ENCODE measurements at places on chromosomes 7 and 10. TPM values are rescaled to one million over a fixed set of nuclear protein-coding genes. Genes with fewer than 3 reads are reported as not detected.

Gene LRIT1
- total RNA-seq = not detected

DNA sequence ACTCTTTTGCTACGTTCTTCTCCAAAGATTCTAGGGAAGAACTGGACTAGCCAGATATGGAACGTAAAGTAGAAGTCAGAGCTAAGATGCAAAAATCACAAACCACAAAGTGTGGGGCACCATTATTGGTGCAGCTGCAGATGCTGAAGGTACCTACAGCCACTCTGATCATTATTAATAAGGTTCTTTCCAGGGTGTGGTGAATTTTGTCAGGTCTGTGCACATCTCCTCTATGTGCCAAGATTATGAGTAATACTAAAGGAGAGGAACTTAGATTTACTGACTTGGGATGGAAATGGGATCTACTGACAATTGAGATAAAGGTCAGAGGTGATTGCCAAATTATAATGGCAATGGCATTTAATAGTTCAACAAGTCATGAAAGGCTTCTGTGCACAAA, 148.2 kb downstream of the RAPGEF5 start:
- DNase-seq = no peak

- DNase-seq = peak; percentile 22
Observed at GRCh38 chr7:126026421-126027088, 1096.9 kb upstream of the POT1 start.

DNA sequence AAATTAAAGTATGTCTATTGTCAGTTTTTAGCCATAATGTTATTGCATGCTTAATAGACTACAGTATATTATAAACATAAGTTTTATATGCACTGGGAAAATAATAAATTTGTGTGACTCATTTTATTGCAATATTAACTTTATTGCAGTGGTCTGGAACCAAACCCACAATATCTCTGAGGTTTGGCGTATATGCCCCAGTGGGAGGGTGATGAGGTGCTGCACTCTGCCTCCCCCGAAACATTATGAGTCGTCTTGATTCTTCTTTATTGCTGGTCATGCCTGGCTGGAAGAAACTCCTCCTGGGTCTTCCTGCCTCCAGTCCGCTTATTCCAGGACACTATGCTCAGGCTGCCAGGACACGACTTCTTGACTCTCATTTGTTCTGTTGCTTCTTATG, 88.4 kb downstream of the MTPN start:
- DNase-seq = no peak

Data from epithelial cell of proximal tubule (primary cell).